ENCODE measurements at places on chromosomes 4 and X.

DNA sequence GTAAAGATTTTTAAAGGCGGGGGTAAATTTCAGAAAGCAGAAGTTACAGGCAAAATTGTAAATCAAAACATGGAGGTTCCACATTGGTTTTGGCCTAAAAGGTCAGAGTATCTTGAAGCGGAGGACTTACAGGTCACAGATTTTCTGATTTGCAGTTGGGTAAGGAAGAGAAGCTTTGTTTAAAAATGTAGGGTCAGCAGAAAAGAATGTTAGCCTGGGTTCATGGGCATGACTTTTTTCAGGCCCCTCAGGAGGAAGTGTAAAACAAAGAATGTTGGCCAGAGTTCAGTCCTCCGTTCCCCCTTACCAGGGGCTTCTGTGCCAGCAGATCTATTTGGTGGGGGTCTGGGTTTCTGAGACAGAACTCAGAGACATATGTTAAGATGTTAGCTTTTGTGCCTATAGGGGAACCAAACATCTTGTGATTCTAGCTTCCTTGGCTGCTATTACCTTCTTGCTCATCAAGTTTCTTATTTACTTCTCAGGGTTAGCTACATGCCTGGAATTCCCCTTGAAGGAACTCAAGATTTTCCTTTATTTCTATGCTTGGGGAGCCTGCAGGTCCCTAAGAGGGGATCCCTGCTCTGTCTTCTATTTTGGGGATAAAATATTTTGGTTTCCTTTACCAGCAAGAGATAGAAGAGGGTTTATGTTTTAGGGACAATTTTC lies 160.3 kb downstream of the ANK2 start:
- no peak for DNase-seq

DNA sequence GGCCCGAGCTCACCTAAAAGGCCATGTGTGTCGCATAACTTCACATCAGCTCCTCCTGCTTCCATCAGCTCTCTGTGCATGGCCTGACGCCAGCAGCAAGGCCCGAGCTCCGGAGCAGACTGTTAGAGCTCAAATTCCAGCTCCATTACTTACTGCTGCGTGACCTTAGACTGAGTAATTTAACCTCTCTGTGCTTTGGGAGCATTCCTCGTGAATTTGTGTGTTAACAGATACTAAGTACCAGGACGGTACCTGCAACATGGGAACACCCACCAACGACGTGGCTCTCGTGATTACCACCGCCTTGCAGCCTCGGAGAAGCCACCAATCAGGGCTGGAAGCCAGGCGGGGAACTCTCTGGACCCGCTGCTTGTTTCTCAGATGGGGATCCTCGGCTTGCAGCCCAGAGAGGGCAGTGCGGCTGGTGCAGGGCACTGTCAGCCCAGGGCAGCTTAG lies 12.9 kb downstream of the LETM1 start:
- no peak for DNase-seq

- no peak for DNase-seq
Observed at GRCh38 chr4:85376285-85376684, 98.7 kb upstream of the ARHGAP24 start.

GRCh38 chr4:25450491-25450901 lies 73.4 kb downstream of the ANAPC4 start:
- no peak for DNase-seq

DNA sequence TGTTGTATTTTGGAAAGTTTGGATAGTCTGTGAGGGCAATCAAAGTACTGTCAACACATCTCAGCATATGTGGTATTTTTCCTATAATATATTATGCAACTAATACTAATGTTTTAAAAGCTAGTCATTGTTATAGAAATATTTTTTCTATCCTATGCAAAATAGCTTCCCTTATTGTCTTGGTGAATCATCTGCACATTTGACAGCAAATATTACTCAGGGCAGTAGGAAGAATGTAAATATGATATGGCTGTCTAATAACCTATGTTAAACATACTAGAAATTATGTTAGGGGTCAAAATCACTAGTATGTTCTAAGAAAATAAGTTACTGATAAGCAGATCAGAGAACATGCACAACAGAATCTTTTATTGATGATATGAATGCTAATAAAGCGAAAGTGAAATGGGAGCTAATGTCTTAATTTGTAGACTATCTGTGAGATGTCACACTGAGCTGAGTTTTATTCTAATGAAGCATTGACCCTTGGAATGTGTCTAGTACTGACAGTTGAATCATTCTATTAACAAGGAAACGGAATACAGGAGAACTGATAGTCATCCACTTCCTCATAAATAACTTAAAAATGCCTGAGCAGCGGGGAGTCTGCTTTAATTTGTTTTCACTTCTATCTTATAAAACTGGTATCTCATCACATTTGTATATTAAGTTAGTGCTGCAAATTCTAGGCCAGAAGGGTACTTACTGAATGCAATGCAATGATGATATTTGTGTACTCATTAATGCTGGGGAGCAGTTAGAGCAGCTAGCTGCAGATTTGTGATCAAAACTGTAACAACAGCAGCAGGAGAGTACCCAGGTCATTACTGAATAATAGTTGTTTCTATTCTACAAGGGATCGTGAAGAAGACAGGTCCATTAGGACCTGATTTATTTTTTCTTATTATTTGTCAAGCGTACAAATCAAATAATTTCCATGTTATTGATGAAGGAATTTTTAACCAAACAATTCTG lies 440.3 kb upstream of the AADAT start:
- DNase-seq = no peak

GRCh38 chr4:106541253-106541652 lies 172.7 kb upstream of the GIMD1 start:
- DNase-seq = no peak

DNA sequence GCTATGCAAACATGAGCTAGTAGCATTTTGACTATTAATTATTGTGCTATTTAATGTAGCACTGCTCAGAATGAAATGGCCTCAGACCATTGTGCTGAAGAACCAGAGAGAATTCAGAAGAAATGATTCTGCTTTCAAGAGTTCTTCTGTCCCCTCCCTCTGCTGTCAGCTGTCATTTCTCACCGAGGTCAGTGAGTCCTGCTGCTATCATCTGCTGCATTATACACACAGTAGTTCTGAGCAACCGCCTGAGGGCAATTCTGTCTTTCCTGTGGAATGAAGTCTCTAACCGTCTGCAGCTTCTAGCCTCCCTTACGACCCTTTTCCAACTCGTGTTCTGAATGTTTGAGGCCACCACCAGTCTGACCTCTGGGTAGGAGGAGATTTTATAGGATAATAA lies 249.4 kb downstream of the HNRNPD start:
- no peak for DNase-seq

GRCh38 chr4:77790146-77790545 lies 29.0 kb downstream of the CNOT6L start:
- DNase-seq = no peak

DNA sequence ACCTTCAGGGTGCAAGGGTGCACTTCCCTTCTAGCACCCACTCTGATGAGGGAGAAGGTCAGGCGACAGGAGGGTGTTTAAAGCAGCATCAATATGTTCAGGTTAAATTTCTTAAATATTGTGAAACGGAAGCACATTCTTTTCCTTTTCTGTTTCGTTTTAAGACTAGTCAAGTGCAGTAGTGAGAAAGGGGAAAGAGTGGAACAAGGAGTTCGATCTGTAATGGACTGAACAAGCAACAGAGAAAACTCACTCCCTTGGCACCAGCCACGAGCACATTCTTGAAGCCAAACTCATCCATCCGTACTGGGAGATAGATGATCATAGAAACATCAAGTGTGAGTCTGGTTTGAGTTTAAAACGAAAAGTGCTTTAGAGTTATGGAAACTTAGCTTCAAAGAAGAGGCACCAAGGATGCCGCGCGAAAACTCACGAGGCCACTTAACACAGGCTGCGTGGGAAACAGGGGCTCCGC lies 815 bp downstream of the FAM53A start:
- no peak for DNase-seq

GRCh38 chr4:182642831-182643230 lies 274.4 kb downstream of the DCTD start:
- DNase-seq = no peak

DNA sequence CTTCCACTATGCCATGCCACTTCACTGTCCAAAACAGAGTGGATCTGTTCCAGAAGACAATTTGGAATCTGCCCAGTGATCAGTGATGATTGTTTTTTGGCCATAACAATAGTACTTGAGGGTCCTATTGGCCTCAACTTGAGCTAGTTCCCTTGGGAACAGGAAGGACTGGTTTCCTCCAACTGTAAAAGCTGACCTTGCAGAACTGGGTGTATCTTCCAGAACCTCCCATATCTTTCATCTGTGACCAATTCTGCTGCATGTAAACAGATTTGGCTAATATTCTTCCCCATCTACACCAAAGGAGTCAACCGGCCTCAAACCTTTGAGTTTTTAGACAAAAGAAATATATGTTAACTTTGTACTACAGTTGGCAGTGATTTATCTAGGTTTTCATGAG lies 165.1 kb upstream of the TRPC5 start:
- DNase-seq = no peak

All from anterior cingulate cortex (tissue), 58 donors.